Smooth muscle cell of the brain vasculature (primary cell): ENCODE measurements at places on chromosomes 3 and 15.

- DNase-seq = no peak
Measured at GRCh38 chr3:159795681-159796175, 192.9 kb upstream of the IL12A start.

GRCh38 chr3:155664925-155665695 is 79.8 kb downstream of the PLCH1 start:
- DNase-seq = peak; percentile 50

DNA sequence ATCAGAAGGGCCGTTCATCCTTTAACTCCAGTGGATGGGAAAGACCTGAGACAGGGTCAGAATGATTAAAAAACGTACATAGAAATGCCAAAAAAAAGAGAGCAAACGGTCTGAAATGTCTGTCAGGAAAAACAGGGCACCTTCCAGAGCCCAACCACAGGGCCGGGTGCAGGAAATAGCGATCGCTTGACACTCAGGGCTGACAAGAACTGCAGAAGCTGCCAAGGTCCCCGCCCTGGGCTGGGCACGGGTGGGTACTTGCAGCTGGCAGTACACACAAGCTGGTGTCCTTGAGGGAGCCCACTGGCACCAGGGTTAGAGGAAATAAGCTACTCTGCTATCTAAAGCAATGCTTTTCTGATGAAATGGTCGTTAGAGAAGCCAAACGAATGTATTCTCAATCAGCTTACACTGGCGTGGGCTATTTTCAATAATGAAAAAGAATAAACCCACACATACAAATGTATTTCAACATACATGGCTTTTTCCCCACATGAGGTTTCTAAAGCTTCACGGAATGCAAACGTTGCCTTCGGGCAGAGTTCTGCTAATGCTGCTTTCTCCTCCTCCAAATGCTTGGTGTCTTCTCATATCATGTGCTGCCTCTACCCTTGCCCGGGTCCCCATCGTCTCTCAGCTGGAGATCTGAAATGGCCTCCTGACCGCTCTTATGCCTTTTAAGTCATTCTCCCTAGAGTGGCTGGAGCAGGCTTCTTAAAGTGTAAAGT is 15.6 kb downstream of the FRMD4B start:
- no peak for DNase-seq

- no peak for DNase-seq
Measured at GRCh38 chr3:180694321-180694720, 15.0 kb upstream of the CCDC39 start.

DNA sequence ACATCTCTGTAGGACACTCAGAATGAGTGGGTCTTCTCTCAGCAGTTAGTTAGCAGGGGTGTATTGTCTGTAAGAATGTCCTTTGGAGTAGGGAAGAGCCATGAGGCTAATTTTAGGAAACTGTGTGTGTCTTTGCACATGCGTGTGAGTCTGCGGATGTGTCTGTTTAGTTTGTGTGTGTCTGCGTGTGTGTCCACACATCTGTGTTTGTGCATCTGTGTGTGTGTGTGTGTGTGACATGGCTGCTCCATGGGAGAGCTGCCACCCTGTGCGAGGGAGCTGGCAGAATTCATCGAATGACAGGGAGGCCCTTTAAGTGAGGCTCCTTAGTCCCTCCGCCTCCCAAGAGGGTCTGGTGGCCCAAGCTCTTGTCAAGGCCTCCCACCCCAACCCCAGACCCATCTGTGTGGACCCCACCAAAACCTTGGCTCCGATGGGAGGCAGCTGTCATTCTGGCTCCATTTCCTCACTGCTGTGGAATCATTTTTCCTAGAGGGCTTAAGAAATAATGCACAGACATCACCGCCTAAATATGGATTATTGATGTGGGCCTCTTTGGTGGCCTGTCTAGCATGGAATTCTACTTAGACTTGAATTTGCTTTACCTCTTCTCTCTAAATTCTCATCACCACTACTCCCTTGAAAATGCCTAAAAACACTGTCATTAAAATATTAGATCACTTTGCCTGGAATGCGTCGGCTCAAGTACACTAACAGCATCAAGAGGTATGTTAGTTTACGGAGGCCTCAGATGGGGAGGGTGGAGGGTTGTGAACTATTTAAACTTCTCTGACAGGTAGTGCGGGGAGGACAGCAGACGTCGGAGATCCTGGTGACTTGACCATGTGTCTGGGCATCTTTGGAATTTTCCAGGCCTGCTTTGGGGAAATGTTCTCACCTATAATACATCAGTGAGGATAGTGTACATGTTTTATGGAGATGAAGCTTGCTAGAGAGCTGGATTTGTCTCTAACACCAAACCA is 9.4 kb downstream of the ESYT3 start:
- no peak for DNase-seq

DNA sequence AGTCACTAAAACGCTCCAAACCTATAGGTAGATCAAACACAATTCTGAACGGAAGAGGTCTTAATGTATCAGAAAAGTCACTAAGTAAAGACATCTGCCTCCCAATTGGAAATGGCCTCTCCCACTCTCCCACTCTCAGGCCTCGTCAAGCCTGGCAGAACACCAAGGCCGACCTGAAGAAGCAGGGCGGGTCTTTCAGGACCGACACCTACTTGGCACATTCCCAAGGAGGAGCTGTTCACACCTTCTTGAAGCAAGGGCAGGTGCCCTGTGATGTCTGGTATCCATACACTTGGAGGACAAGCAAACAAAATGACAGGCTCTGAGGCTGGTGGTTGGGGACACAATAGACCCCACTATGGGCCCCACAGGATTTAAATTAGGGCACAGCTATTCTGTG is 30.0 kb downstream of the XXYLT1 start:
- no peak for DNase-seq

DNA sequence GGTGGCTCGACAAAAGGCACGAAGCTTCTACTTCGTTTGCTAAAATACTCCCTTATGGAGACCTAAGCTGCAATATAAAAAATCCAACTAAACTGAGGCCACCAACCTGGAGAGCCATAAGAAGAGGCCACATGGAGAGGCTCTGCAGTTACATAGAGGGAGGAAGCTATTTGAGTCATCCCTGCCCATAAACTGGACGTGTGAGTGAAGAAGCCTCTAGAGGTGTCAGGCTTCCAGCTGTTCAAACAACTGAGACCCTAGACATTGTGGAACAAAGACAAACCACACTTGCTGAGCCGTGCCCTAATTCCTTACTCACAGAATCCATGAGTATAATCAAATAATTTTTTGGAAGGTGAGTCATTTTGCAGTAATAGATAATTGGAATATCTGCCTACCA is 50.2 kb upstream of the GMNC start:
- DNase-seq = no peak

GRCh38 chr3:37346227-37347005 is 172.0 kb upstream of the LRRFIP2 start:
- no peak for DNase-seq

DNA sequence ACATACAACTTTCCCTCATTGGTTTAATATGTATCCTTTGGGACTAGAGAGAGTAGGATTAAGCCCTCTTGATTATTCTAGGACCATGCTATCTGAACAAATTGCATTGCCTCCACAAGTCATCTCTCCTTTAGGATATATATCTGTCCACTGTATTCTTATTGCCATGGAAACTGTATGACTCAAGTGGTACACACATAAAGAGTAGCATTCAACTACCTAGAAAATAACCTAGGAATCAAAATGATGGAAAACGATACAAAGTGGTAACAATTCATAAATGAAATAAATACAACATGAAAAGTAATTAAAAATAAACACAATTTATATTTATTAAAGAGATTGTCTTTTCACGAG is 212.1 kb upstream of the P2RY1 start:
- no peak for DNase-seq

DNA sequence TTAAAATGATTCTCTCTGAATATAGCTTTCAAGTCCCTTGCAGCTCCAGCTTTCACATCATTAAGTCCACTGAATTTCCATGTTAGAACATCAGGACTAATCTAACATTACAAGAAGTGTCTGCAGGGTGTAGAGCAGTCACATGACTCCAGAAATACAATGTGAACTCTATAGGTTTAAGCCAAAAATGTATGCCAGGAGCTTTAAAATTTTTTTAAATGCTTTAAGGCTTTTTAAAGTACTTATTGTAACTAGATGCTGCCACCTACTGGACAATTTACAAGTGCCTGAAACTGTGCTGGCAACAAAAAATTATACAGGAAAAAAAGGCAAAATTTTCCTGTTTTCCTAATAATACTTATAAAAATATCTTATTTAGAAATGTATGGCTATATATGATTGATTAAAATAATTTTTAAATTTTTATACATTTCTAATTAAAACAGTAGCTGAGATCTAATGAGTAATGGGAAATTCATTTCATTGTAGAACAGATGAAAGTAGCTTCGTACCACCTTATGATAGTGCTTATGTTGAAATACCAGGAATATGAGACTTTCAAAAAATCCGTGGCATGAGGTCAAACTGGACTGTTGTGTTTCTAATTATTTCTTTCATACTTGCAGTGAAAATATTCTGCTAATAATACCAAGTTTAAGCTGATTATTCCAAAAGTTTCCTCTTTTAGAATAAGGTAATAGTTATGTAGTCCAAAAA is 25.7 kb downstream of the FSIP1 start:
- peak; percentile 41 for DNase-seq

GRCh38 chr3:170636400-170636973 is 50.6 kb upstream of the SLC7A14 start:
- DNase-seq = no peak

DNA sequence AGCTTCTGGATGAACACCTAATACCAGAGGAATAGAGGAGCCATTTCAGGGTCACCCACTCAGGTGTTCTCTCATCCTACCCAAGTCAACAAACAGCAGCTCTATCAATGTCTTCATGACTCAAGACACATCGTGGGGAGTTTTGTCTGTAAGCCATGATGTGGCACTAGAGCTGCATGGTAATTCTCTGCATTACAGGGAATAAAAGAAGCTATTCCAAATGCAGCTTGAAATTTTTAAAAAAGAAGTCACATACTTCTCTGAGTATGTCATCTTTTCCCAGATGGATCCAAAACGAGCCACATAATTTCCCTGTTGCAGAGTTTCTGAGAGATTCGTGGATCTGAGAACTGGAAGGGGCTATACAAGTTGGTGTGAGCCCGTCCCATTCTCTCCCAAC is 6.1 kb upstream of the THSD4 start:
- DNase-seq = no peak
